Hippocampal formation (tissue), 2 donors: ENCODE measurements at places on chromosomes 2 and 18.

DNA sequence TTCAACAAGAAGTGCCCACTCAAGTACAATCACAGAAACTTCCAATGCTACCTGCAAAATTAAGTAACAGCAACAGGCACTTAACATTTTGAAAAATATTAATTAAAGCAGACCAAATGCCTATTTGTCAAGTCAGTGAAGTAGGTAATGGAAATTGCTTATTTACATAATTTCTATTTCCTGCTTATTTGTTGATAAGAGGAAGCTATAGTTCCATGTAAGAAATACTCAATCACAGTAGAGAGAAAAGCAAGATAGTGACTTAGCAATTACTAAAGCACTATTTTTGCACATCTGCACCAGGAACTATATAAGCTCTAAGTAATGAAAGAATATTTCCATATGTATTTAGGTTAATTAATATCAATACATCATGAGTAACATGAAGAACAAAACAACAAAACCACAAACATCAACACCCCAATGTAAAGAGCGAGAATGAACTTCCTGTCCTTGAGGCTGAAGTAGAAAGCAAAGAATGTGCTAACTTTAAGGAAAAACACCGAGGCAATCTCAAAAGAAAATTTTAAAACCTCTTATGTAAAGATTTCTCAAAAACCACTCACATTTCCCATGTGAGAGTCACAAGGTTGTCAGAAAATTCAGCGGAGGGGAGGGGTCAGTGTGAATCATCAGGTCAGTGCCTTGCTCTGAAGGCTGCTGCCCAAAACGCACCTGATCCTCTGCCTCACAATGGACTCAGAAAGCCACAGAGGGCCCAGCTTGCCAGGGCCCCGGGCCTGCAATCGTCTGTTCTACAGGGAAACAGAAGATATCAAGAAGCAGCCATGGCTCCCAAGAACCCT, 12.5 kb downstream of the NPC1 start:
- DNase-seq = no peak

DNA sequence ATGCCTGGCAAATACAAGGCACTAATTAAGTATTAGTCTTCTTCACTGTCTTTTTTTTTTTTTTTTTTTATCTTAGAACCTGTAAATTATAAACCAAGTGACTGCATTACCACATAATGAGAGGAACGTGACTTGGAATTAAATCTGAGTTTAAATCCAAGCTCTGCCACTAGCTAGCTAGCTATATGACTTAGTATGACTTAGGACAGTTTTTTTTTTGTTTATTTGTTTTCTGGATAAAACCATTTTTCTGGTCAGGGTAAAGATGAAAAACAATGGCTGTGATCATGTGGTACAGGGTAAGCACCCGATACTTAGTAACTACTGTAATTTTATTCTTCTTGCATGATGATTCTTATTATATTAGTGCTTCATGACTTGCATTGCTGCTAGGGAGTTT, 191.8 kb upstream of the LRRTM1 start:
- DNase-seq = no peak

DNA sequence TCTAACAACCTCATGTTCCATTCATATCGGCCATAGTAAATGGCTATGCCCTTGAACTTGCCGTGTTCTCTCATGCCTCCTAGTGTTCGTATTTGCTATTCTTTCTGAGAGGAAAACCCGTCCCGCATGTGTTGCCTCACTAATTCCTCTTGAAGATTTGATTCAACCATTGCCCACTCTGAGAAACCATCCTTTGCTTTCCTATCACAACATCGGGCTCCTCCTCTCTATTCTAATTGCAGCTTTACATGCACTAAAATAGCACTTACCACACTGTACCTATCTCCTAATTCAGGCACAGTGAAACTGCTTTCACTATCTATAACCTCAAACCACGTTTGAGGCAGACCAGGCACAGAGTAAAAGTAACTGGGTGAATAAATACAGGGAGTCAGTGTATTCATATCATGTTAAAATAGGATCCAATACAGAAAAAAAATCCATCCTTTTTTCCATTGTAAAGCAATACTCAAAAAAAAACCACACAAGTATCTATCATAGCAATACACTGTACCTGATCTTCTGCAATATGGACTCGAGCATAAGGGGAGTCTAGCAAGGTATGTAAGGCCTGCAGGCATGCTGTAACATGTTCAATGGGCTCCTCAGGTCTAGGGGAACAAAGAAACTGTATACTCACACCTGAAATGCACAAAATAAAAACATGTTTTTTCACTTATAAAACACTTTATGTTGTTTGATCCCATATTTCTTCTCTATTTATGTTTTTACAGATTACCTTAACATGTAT, 39.0 kb upstream of the STRN start:
- DNase-seq = no peak

- no peak for DNase-seq
These were observed 1186.8 kb upstream of the CELF4 start for GRCh38 chr18:38752430-38752829.

- DNase-seq = no peak
These were observed 40.3 kb downstream of the IMPA2 start for GRCh38 chr18:12021596-12021995.

- no peak for DNase-seq
These were observed 491.7 kb upstream of the MEIS1 start for GRCh38 chr2:65943099-65943786.

DNA sequence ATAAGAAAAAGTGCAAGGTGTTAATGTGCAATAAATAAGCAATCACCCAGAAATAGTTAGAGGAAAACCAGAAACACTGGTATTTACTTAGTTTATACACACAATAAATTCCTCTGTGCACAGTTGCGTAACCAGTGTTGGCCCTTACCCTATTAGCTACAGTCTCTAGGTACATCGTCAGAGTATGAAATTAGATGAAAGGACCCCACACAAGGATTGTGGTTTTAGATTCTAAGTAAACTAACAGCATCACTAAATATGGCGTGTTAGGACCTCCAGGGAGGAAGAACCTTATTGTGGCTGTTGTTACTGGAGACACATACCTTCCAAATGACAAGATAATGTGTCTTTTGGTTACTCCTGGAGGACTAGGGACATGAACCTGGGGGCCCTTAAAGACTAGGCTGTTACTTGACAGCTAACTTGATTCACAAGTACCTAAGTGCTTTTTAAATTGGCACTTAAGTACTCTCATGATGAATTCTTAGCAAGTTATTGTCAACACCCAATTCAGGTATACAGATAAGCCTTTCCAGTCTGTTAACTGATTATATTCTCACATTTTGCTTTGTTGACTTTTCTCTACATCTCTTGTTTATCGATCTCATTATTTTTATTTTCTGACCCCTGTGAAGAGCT, 115.3 kb downstream of the FEZ2 start:
- no peak for DNase-seq

DNA sequence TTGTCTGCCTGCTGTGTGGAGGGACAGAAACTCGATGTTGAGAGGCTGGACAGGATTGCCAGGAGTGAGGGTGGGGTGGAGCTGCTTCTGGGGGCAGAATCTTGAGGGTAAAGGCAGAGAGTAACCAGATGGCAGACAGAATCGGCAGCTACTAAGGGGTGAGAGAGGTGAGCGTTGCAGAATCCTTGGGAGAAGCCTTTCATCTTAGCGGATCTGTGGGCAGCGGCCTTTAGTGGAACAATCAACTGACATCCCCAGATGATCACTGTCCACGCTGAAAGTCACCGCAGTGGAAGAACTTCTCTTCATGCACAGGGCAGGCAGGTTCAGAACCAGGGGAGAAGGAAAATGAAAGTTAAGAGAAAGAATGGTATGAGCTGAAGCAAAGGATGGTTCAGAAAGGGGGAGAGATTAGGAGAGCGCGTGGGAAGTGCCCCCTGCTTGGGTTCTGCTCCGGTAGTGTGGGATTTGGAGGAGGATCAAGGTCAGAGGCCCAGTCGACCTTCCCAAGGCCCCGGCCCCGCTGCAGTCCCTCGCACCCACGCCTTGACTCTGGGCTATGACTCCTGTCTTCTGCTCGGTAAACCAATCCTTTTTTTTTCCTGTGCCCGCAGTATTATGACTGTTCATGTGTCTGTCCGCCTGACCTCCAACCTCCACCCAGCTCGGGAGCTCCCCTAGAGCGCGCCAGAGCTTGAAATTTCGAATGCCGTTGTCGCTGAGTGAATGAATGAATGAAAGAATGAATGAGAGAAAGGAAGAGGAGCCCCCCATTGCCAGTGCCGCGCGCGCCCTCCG, 584 bp downstream of the BOLA3 start:
- no peak for DNase-seq

DNA sequence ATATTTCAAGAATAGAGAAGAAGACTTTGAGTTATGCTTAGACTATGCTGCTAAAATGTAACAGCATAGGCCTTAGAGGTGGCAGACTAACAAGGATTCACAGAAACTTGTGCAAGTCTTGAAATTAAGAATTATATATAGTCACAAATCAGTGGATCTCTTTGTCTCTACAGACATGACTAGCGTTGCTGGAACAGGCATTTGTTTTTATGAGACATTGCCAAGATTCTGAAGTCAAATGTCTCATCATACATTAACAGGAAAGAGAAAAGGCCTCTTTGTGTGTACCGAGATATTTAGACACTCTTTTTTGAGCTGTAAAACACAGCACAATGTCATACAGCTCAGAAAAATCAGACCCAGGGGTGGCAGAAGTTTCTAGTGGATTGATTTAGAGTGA, 207.1 kb downstream of the TMX3 start:
- DNase-seq = no peak
